Activated CD8-positive, alpha-beta T cell treated with anti-CD3 and anti-CD28 coated beads for 36 hours (primary cell): ENCODE measurements at places on chromosomes 7 and 10. TPM values are rescaled to one million over a fixed set of nuclear protein-coding genes. Genes with fewer than 3 reads are reported as not detected.

DNA sequence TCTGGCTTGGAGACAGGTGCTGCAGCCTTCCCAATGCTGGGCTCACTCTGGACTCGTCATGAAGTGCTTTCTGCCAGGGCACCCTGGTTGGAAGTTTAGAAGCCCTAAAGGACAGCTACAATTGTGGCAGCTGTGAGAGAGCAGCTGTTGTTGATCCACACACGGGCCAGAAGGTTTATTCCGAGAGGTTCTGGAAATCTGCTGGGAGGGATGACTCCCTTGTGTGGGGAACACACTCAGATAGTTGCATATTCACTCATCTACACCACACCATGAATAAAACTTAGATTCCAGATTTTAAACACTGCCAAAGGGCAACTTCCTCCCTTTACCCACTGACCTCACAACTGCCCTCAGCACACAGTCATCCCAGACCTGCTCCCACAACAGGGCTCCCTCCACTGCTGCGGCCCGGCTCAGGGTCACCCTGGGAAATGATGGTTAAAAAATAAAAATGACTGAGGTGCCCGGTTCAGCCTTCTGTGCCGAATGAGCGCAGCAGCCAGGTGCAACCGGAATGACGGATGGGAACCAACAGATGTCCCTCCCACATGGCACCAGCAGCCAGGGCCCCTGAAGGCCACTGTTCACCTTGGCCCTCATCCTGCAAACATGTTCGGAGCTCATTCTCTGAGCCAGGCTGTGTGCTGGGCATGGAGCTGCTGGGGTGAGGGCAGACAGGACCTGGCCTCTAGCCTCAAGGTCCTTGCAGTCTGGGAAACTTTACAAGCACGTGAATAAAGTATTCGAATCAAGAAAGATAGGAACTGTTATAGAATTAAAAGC lies 40.2 kb downstream of the ASB13 start:
- no peak overlapping the region for H3K27ac ChIP-seq
- H3K36me3 ChIP-seq = no peaks in the 10 kb centered on the region
- H3K27me3 ChIP-seq = peaks cover 6% of the 10 kb centered on the region

GRCh38 chr7:138513344-138513871 lies 53.3 kb downstream of the TRIM24 start:
- peaks cover 65% of the 10 kb centered on the region for H3K36me3 ChIP-seq
- no peaks in the 10 kb centered on the region for H3K27me3 ChIP-seq
- H3K4me3 ChIP-seq = no peak overlapping the region
- H3K27ac ChIP-seq = no peak overlapping the region
- no peak for DNase-seq

- H3K36me3 ChIP-seq = no peaks in the 10 kb centered on the region
- H3K4me3 ChIP-seq = no peak overlapping the region
- DNase-seq = no peak
- peaks cover 3% of the 10 kb centered on the region for H3K27me3 ChIP-seq
- no peaks in the 10 kb centered on the region for H3K4me1 ChIP-seq
Measured at GRCh38 chr7:117639966-117640365, 160.1 kb downstream of the CFTR start.

DNA sequence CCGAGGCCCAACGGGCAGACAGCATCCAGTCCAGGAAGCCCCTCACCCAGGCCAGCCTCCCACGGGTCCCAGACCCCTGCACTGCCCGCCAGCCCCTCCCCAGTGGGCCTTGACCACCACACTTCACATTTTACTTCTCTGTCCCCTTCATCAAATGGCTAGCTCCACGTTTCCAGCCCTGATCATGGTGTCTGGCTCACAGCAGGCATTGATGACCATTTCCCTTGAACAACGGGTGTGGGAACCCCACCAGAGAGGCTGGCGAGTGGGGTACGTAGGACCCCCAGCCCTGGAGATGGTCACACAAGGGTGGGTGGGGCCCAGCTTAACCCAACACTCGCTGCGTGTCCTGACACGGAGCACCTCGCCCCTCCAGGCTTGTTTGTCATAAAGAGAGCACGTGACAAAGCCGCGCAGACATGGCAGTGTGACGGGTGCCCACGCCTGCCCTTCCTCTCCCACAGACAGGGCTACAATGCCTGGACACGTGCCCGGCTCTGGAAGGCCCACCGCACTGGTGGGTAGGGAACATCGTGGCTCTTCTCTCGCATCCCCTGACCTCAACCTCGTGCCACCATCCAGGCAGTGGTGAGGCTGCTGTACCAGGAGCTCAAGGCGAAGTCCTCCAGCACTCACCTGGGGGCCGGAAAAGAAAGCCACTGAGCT lies 267.7 kb downstream of the MAD1L1 start:
- peaks cover 48% of the 10 kb centered on the region for H3K36me3 ChIP-seq
- H3K4me3 ChIP-seq = no peak overlapping the region
- no peak for DNase-seq

DNA sequence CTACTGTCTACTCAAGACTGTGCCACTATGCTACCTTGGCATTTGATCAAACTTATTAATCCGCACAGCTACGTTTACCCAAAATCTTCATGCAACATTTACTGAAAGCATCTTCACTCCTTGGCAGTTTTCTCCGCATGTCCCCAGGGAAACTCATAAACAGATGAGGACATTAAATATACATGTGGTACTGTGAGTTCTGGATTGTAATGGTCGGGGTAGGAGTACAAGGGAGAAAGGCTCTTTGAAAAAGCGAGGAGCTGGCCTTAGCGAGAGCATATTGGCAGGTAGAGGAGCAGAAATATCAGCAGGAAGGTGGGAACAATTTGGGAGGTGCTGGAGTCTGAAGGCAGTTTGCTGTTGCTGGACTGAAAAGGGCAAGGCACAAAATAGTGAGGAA lies 107.1 kb upstream of the NOBOX start:
- H3K4me3 ChIP-seq = no peak overlapping the region
- no peaks in the 10 kb centered on the region for H3K27me3 ChIP-seq
- H3K36me3 ChIP-seq = peaks cover 2% of the 10 kb centered on the region
- no peaks in the 10 kb centered on the region for H3K4me1 ChIP-seq
- no peak for DNase-seq

- no peak overlapping the region for H3K4me3 ChIP-seq
- no peaks in the 10 kb centered on the region for H3K36me3 ChIP-seq
Measured at GRCh38 chr10:21953585-21954057, 49.9 kb downstream of the DNAJC1 start.

GRCh38 chr7:22584179-22584578 lies 84.2 kb upstream of the STEAP1B start:
- DNase-seq = no peak
- no peak overlapping the region for H3K4me3 ChIP-seq
- no peak overlapping the region for H3K27ac ChIP-seq
- H3K4me1 ChIP-seq = peaks cover 6% of the 10 kb centered on the region
- no peaks in the 10 kb centered on the region for H3K36me3 ChIP-seq

DNA sequence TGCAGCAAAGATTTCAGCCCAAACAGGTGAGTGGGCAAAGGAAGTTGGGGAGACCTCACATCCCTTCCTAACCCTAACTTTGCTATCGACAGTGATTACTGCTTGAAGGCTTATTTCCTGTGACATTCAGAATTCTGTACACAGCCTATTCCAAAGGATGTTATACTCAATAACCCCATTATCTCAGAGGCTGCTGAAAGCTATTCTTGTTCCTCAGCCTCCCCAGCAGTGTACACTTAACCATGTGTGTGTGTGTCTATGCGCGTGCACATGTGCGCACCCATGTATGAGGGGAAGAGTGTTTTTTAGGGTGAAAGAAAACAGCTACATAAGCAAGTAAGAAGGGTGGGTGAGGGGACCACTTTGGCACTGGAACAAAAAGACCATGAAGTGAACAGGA lies 90.4 kb upstream of the KCNIP2 start:
- peaks cover 10% of the 10 kb centered on the region for H3K4me1 ChIP-seq
- H3K27ac ChIP-seq = no peak overlapping the region
- peaks cover 2% of the 10 kb centered on the region for H3K36me3 ChIP-seq
- no peak overlapping the region for H3K4me3 ChIP-seq
- H3K27me3 ChIP-seq = no peaks in the 10 kb centered on the region
- DNase-seq = no peak

DNA sequence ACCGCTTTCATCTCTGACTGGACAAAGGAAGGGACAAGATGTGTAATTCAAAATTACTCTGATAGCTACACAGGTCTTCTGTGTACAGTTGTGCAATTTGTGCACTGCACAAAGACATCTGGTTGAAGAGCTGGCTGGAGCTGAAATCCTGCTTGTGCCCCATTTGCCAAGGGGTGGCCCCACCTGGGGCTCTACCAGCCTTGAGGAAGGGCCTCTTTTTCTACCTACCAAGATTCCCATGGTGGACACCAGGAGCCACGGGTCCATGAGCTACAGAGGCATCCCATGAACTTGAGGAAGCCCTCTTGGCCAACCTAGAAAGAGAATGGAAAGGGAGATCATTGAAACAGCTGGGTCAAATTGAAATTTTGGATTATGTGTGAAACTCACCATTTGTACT lies 43.2 kb downstream of the HHEX start:
- H3K4me3 ChIP-seq = no peak overlapping the region
- peaks cover 5% of the 10 kb centered on the region for H3K27me3 ChIP-seq
- no peaks in the 10 kb centered on the region for H3K36me3 ChIP-seq

DNA sequence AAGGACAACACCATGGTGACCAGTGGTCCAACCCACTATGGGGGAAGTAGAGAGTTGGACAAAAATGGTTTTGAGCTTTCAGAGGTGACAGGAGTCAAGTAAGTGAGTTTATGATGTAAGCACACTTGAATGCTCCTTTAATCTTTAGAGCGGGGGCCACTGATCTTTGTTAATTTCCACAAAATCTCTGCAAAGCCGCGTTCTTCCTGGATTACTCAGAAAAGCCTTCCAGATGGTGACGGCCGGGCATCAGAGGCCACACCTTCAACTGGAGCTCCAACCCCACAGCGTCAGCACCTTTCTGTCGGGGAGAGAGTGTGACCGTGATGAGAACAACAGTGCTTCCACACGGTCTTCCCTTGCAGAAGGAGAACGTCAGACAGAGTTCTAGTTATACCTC lies 35.2 kb upstream of the KLF6 start:
- no peaks in the 10 kb centered on the region for H3K36me3 ChIP-seq
- peaks cover 13% of the 10 kb centered on the region for H3K4me1 ChIP-seq
- DNase-seq = no peak
- H3K4me3 ChIP-seq = no peak overlapping the region
- no peak overlapping the region for H3K27ac ChIP-seq

DNA sequence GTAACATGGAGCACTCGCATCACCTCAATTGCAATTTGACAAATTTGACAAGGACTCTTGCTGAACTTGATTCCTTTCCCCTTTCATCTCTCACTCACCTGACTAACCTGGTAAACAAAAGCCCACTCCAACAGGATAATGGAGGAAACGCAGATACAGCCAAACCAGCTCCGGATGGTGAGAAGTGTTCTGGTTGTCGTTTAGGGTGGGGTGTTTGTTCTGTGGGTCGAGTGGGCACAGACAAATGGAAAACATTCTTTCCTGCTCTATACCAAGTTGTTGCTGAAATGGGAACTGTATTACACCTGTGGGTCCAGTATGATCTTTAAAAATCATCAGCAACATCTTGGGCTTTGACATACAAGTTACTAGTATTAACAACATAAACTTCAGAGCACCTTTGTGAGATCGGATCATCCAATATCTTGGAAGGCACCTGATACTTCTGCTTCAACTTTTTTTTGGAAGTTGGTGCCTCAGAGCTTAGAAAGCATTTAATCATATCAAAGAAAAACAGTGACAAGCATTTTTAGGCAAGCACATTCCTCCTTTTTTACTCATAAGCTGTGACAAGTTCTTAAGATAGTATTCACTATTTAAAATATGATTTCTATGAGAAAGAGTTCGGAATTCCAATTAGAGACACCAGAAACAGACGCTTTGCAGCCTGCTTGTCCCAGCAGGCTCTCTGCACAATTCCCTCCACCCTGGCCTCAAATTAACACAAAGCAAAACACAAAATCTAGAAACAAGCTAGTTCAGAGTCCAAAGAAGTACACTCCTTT lies 58.1 kb downstream of the CCDC186 start:
- no peaks in the 10 kb centered on the region for H3K36me3 ChIP-seq
- no peak for DNase-seq

DNA sequence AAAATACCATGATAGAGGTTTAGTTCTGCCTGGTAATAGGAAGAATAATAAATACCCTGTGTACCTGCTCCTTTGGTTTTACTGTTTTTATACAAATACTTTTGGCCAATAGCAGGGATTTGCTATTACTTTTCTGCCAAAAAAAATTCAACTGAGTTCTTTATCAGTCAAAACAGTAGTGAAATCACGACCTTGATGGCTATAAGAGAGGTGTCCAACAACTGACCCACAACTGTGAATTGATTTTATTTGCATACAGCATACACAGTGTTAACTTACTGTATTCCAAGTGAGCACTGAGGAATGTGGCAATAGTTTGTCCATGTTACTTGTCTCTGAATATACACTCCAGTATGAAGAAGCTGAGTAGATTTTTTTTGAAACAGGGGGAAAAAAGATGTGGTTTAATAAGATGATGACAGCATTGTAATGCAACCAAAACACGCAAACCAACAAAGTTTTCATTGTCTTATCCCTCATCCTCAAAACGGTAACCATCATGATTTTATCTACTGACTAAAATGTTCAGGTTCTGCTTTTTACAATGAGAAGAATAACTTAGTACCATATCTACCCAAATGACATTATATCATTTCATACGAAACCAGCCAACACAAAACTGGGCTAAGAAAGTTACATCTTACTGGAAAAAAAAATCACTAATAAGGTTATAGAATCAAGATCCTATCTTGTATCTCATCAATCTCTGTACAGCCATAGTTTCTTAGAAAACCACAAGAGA lies 63.3 kb downstream of the GSAP start:
- no peaks in the 10 kb centered on the region for H3K27me3 ChIP-seq
- H3K4me1 ChIP-seq = peaks cover 58% of the 10 kb centered on the region
- no peak for DNase-seq
- no peak overlapping the region for H3K4me3 ChIP-seq
- H3K27ac ChIP-seq = peak overlapping the region; percentile 75

The AKR1E2 gene
- total RNA-seq = 6.1 TPM

The TSC22D4 gene
- total RNA-seq = 94.2 TPM

The MMP21 gene
- total RNA-seq = not detected

The KAZALD1 gene
- 0.90 TPM for total RNA-seq

The PRF1 gene
- total RNA-seq = 107 TPM

The LIPF gene
- total RNA-seq = not detected

The OR6B1 gene
- not detected for total RNA-seq

The PLXDC2 gene
- not detected for total RNA-seq
